ENCODE measurements at places on chromosomes 6 and 20.
A peak's percentile ranks its signal among the peaks of the same experiment; 100 is the strongest.

DNA sequence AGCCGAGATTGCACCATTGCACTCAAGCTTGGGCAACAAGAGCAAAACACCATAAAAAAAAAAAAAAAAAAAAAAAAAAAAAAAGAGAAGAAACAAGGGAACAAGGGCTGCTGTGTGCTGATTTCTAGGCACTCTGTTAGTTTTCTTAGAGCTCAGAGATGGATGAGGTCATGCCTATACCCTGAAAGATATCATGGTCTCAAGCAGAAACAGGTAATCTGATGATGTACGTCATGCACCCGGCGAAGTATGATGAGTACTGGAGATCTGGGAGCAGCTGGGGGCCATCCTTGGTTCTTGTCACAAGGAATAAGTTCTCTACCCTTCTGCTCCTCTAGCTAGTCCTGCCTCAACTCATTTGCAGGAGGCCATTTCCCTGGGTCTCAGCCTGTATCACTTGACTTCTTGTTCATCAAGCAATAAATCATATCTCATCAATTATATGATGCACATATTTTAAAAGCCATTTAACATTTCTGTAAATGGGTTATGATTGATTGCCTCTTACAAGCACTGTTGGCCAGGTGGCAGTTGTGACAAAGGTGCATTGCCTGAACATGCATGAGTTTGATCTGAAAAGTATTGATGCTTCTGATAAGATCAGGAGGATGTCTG lies 517.2 kb downstream of the DHX35 start:
- no peak for DNase-seq

- DNase-seq = no peak
Measured at GRCh38 chr20:59819496-59820203, 113.8 kb downstream of the SYCP2 start.

DNA sequence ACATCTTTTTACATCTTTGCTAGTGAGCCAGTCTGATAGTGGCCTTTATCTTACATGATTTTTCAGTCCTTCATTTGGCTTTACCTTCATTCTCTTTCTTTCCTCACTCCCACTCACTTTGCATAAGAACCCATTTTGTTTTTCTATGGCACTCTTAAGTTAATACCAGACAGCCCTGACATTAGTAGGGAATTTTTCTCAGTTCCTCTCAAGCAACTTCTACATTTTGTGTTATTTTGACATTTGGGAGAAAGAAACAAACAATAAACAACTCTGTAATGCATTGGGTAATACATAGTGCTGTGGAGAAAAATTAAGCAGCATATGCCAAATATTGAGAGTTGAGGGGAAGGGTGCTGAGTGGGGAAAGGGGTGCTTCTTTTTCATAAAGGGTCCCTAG lies 524.1 kb upstream of the JAG1 start:
- no peak for DNase-seq

- no peak for DNase-seq
Measured at GRCh38 chr6:43981363-43981990, 145.8 kb downstream of the MRPL14 start.

- DNase-seq = no peak
Measured at GRCh38 chr6:106617302-106617701, 12.0 kb downstream of the RTN4IP1 start.

- DNase-seq = no peak
Measured at GRCh38 chr6:110878751-110879522, 4.4 kb downstream of the AMD1 start.

- DNase-seq = no peak
Measured at GRCh38 chr6:44035621-44036020, 91.6 kb downstream of the MRPL14 start.

DNA sequence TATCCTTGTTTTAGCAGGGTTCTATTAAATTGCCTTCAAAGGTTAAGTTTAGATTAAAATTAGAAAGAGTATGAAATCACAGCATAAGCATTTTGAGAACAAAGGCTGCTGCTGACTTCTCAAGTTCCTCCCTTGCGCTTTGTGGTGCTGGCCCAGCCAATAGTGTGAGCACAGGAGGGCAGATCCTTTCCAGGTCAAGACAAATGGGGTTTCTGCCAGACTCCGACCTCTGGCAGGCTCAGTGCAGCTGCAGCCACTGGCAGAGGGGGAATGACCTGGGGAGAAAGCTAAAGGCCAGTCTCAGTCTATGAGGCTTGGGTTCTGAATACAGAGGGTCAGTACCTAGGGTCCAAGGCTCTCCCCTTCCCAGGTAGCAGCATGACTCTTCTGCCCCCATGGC lies 27.0 kb downstream of the CLIC5 start:
- no peak for DNase-seq

DNA sequence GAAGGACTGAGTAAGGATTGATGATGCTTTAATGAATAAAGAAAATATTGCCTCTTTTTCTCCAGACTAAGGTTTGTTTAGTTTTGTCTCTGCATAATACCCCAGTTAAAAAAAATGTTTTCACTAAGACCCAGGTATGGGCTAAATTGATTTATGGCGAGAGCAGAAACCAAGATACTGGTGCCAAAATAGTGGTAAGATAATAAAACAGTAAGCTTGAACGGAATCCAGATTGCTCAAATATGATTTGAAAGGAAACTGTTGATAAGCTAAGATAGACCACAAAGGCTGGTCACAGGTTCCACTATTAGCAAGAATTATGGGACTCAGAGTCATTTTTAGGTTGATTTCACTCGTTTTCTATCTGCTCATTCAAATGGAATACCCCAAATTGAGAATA lies 831.2 kb downstream of the EPHA7 start:
- DNase-seq = no peak

GRCh38 chr20:20327746-20328145 lies 40.2 kb upstream of the INSM1 start:
- DNase-seq = no peak

DNA sequence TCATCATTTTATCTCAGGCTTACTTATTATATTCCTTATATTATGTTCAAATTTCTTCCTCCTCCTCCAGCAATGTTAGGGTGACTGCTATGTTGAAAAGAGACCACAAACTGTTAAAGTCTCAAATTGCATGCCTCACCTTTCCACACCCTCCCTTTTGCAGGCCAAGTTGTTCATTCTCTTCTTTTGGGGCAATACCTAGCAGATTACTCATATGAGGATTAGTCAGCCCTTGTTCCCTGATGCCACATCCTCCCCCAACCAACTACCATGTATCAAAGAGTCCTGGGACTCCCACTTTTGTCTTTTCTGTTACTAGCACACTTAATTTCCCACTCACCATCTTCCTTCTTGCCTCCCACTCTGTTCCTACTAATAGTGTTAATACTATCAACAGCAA lies 434.7 kb downstream of the BCKDHB start:
- DNase-seq = no peak

GRCh38 chr20:17898548-17898994 lies 70.0 kb downstream of the SNX5 start:
- DNase-seq = peak; percentile 5

- DNase-seq = no peak
Measured at GRCh38 chr6:148138573-148138972, 204.1 kb upstream of the SASH1 start.

- DNase-seq = no peak
Measured at GRCh38 chr20:23434521-23435313, 4.8 kb upstream of the CSTL1 start.

DNA sequence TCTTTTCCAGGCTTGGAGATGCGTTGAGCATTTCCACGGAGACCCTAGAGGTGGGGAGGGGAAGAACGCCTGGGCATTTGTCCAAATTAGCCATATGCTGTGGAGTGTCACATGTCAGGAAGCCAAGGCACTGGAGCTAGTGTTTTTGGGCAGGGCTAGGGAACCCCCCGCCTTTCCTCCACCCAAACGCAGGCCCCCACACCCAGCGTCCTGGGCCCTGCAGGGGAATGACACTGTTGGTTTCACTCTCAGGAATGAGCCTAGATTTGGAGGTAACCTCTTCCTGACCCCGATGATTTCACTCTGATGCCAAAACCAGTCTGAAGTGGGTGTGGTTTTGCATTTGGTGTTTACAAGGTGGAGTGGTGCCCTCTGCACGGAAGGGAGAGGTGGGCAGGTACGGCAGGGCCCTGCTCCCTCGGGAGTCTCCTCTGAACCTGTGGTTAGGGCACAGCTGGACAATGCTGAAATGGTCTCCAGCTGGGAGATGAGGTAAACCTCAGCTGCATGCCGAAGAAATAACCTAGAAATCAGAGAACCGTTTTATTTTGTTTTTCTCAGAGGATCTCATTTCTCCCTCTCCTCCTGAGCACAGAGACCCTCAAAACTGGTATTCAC lies 29.5 kb downstream of the MTHFD1L start:
- DNase-seq = no peak

- no peak for DNase-seq
Measured at GRCh38 chr6:139701695-139702094, 327.2 kb upstream of the CITED2 start.

GRCh38 chr6:72367439-72367838 lies 254.4 kb upstream of the KCNQ5 start:
- DNase-seq = no peak

DNA sequence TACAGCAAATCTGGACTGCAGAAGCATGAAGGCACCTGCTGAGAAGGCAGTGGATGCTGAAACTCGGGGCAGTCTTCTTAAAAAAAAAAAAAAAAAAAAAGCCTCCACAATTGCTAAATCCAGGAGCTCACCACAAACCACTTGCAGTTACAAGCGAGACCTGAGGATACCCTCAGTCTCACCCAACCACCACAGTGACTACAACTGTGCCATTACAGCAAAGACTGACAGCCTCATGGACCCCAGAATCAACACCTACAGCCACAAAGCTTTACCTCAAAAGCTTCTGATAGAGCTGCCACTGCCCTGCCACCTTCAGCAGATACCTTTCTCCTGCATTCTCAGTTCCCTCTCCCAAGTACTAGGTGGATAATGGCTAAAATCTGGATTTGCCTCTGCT lies 9.0 kb downstream of the COL21A1 start:
- no peak for DNase-seq

DNA sequence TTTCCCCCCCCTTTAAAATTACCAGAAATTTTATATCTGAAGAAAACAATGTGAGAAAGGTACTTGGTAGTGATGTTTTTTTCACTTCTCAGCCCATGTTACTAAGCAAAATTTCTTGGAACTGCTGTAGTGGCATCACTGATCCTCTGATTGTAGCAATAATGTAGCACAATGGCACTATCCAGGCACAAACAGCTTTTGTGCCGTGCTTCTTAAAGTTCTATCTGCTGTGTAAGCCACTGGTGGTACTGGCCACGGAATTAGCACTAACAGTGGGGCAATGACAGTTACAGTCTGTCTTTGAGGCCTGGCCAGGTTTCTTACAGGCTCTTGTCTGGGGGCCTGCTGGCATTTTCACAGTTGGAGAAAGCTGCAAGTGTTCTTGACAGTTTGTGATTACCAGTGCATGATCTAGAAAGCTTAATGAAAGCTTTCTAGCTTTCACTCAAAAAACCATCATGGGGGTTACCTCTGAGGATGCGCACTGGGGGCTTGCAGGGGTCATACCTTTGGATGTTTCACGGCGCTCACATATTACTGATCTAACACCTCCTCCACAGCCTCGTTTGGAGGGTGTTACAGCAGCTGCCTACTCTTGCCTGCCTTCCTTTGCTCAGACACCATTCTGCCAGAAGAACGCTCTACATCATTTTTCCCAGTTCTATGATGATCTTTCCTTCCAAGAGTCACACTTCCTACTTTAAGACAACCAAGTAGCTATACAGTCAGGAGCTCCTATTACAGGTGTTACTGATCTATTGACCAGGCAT lies 58.4 kb upstream of the ARMH2 start:
- no peak for DNase-seq

GRCh38 chr20:64039293-64040160 lies 3.5 kb downstream of the C20orf204 start:
- DNase-seq = no peak

GRCh38 chr20:57478176-57478575 lies 46.8 kb downstream of the CTCFL start:
- DNase-seq = no peak

DNA sequence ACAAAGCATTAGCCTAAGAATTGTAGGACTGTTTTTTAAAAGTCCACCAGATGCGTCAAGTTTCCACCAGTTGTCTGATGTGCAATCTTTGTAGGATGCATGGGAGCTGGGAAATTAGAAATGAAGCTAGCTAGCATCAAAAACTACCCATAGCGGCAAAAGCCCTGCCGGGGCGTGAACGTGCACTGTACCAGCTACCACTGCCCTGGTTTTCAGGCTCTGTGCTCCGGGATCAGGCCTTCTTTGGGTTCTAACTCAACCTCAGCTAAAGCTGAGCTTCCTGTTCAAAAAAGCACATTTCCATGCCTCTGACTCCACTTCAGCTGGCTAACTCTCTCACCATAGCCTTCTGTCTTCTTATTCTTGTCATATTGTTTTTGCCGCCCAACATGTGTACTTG lies 26.9 kb upstream of the FUCA2 start:
- DNase-seq = no peak

DNA sequence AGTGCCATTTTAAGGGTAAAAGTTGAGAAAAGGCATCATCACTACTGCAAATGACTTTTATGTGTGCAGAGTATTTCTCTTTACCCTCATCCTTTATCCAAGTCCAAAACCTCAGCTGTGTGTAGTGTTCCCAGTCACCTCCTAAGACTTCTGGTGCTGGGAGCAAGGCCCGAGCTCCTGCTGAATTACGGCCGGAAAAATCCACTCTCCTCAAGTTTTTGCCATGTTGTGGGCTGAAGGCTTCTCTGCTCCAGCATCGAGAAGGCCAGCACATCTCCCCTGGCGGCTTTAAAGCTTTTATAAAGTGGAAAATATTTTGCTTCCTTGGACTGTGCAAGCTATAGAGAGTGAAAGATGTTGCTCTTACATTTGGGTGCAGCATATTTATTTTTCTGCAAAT lies 153.2 kb upstream of the THBS2 start:
- DNase-seq = no peak

DNA sequence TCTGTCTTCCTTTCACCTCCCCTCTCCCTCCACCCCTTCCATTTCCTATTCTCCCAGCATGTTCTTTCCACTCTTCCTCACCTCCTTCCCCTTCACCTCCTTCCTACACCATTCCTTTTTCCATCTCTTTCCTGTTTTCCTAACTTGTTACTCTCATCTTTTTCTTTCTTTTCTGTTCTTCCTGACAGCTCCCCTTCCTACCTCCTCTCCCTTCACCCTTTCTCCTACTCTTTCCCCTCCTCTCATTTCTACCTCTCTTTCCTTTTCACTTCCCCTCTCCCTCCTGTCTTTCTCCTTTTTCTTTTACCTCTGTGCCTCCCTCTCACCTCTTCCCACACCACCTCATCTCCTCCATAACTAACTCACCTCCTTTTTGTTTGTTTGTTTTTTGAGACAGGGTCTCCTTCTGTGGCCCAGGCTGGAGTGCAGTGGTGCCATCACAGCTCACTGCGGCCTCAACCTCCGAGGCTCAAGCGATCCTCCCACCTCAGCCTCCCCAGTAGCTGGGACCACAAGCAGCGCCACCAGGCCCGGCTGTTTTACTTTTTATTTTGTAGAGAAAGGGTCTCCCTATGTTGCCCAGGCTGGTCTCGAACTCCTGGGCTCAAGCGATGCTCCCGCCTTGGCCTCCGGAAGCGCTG lies 864 bp upstream of the ARFGEF2 start:
- no peak for DNase-seq
